ENCODE measurements at places on chromosomes 6 and 20.

DNA sequence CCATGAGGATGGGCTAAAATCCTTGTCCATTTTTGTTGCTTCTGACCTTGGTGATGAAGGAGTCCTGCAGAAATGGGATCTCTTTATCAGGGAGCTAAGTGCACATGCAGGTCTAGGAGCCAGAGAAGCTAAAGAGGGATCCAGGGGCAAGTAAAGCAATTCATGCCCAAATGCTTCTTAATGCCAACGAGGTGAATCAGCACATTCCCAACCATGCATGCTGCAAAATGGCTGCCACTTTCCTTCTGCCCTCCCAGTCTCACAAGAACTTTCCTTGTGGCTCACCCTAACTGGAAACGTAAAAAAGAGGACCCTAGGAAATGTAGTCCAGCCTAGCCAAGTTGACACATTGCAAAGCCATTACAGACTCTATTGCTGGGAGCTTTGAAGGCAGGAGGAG, 298.4 kb downstream of the MAFB start:
- DNase-seq = no peak

GRCh38 chr6:39439342-39440038, 117.0 kb upstream of the KCNK16 start:
- DNase-seq = no peak

DNA sequence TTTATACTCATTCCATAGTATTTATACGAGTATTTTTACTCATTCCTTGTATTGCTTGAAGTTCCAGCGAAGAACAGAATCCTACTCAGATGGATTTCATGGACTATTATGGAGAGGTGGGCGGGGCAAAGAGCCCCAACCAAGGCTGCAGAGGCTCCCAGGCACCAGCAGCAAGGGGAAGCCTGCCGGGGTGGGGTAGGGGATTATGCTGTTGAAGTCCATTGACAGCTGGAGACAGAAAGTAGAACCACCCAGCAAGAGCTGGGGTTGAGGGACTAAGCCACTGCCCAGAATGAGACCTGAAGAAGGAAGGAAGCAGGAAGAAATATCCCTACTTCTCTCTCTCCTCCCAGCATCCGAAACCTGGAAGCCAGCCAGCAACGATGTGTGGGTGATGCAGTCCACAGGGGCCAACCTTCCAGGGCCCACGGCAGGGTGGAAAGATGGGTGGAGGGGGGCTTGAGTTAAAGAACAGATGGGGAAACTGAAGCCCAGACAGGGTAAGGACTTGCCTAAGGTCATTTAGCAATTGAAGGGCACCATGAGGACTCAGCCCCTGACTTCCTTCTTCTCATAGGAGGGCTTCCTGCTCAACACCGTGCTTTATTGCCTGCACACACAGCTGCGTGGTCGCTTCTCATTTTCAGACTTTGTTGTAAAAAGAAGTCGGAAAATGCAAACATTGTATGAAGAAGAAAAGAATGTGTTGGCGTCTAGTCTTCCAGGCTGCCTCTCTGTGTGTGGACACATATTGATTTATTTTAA, 18.3 kb upstream of the GTSF1L start:
- DNase-seq = no peak

DNA sequence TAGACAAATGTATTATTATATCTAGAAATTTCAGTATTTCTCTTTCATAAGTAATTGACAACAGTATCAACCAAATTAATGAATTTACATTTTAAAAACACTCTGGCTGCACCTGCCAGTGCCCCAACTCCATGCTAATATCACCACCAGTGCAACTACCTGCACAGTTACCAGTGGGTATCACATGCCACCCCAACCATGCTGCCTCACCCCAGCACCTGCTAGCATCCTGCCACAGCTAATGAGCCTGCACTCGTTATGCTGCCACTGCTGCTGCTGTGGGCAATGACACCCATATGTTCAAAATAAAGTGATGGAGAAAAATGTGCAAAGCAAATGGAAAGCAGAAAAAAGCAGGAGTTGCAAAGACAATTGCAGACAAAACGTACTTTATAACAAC, 855.9 kb upstream of the MANEA start:
- DNase-seq = no peak
